BJ (cell line): ENCODE measurements at places on chromosomes 5 and 9. TPM values are rescaled to one million over a fixed set of nuclear protein-coding genes. Genes with fewer than 3 reads are reported as not detected.

- DNase-seq = no peak
Observed at GRCh38 chr5:98997000-98997399, 68.2 kb upstream of the CHD1 start.

The SPATA6L gene
- polyA plus RNA-seq = 0.39 and 0.43 TPM in 2 replicates

The SPATA24 gene
- polyA plus RNA-seq = 3.4 and 4.5 TPM in 2 replicates

The OBP2B gene
- polyA plus RNA-seq = not detected in 2 replicates

- no peak for DNase-seq
Observed at GRCh38 chr9:115395511-115396021, 277.6 kb upstream of the TNC start.

- no peak for DNase-seq
Observed at GRCh38 chr5:157342822-157343402, 77.0 kb downstream of the CYFIP2 start.

- DNase-seq = no peak
Observed at GRCh38 chr5:121969660-121970295, 8.0 kb downstream of the SRFBP1 start.

DNA sequence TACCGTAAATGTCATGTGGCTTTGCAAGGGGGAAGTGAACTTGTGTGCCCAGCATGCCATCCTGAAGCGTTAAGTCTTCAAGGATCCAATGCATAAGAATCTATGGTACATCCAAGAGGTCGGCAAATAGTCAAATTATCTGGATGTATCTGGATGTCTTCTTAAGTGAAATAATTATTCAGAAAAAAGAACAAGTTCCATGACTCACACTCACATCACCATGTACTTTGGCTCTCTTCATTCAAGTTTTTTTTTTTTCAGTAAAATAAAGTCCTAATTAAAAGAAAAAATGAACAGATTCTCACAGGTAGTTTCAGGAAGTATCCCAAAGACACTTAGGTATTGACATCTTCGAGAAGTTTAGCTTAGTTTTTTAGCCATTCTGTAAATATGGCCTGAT lies 62.7 kb upstream of the MEGF10 start:
- DNase-seq = no peak

- no peak for DNase-seq
Observed at GRCh38 chr5:12488161-12488560, 583.9 kb upstream of the CTNND2 start.

DNA sequence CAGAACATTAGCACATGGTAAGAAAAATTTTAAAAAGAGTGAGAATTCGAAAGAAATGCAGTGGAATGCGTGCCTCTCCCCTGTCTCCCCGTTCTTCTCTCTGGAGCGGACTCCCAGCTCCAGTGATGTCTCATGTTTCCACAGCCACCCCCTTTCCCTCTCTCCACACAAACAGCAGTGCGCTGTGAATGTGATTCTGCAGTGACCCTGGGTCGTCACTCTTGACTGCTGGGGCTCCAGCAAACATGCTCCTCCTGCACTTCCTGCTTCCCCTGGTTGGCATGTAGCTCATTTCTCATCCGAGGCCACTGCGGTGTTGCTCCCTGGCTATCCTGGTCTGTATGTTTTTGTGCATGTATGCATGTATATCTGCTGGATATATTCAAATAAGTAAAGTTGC lies 13.3 kb downstream of the PHF2 start:
- DNase-seq = no peak

DNA sequence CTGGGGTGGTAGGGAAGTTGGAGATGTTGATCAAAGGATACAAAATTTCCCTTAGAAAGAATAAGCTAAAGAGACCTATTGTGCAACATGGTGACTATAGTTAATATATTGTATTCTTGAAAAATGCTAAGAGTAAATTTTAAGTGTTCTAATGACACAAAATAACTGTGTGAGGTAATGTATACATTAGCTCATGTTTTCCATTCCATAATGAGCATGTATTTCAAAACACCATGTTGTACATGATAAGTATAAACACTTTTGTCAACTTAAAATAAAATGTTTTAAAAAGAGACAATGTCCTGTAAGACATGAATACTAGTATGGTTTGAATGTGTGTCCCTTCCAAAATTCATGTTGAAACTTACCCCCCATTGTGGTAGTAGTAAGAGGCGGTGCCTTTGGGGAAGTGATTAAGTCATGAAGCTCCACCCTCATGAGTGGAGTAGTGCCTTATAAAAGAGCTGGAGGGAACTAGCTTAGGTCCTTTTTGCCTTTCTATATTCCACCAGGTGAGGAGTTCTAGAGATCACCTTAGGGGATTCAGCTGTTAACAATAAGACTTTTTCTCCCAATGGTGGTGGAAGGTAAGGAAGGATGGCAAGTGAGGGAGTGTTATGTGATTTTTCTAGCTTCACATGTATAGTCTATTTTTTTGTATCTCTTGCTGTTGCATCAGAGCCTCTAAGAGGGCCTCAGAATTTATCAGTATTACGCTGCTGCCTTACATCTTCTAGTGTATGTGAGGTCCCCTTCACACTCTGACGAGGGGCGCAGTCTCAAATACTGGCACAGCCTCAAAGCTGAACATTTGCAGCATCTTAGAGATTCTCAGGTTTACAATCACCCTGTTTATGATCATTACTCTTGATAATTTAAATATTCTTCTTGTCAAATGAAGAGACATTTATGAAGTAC lies 94.9 kb upstream of the NREP start:
- no peak for DNase-seq

DNA sequence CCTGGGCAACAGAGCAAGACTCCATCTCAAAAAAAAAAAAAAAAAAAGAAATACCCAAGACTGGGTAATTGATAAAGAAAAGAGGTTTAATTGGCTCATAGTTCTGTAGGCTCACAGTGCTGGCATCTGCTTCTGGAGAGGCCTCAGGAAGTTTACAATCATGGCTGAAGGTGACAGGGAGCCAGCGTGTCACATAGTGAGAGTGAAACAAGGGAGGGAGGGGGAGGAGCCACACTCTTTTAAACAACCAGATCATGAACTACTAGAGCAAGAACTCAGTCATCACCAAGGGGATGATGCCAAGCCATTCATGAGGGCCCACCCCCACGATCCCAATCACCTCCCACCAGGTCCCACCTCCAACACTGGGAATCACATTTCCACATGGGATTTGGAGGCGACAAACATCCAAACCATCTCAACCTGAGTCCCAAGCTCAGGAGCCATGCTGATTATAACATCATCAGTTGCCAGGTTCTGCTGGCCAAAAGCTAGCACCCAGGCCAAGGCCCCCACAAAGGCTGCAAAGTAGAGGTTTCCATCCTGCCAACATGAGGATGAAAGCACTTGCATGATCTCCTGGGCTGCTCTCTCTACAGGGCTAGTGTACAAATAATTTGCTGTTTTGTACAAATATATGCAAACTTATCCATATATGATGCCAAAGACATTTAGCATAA lies 15.3 kb downstream of the DENND1A start:
- DNase-seq = no peak

- DNase-seq = no peak
Observed at GRCh38 chr9:4228606-4229005, 71.3 kb downstream of the GLIS3 start.

The BTNL3 gene
- polyA plus RNA-seq = not detected in 2 replicates

The GPR151 gene
- polyA plus RNA-seq = not detected in 2 replicates

DNA sequence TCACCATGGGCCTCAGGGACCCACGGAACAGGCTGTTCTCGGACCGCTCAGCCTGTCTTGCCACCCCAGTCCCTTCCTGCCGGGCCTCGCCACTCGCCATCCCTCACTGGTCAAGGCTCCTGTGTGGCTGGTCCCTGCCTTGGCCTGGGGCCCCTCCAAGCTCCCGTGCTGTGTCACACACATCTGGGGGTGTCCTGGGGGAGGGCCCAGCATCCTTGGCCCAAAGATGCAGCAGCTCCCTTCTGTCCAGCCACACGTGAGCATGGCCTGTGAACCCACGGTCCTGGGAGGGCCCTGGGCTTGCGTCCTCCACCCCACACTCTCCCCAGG lies 425 bp upstream of the EGFL7 start:
- DNase-seq = no peak

GRCh38 chr9:33946779-33947535 lies 101.7 kb downstream of the UBAP2 start:
- DNase-seq = peak; percentile 88

DNA sequence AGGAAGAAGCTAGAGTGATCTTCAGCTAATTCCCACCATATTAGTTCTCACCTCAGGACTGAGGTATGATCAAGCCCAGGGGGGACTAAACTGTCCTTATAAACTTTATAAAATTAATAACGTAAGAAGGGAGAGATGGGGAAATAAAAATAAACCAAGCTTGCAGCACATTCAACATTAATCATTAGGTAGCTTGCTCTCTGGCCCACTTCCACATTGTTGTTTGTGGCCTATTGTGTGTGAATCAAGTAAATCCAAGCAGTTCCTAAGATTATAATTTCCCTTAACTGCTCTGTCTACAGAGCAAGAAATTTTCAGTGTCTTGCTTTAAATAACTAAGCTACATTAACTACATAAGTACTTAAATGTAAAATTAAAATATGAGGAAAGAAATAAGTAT lies 131.3 kb upstream of the ABCA1 start:
- no peak for DNase-seq

The HSD17B3 gene
- 0.05 TPM in 1 of 2 replicates, not detected in the other for polyA plus RNA-seq
